GM23338 (cell line): ENCODE measurements at places on chromosomes 3 and 15. TPM values are rescaled to one million over a fixed set of nuclear protein-coding genes. Genes with fewer than 3 reads are reported as not detected.

Gene CCDC54
- not detected in 2 replicates for total RNA-seq

Gene THRB
- total RNA-seq: 3.2 and 8.0 TPM in 2 replicates

Gene SPINK8
- not detected in 2 replicates for total RNA-seq

- no peak overlapping the region for H3K4me3 ChIP-seq
- peaks cover 50% of the 10 kb centered on the region for H3K4me1 ChIP-seq
- DNase-seq: no peak
- H3K27me3 ChIP-seq: no peaks in the 10 kb centered on the region
These were observed 111.6 kb upstream of the PHLDB2 start for GRCh38 chr3:111747490-111747889.

DNA sequence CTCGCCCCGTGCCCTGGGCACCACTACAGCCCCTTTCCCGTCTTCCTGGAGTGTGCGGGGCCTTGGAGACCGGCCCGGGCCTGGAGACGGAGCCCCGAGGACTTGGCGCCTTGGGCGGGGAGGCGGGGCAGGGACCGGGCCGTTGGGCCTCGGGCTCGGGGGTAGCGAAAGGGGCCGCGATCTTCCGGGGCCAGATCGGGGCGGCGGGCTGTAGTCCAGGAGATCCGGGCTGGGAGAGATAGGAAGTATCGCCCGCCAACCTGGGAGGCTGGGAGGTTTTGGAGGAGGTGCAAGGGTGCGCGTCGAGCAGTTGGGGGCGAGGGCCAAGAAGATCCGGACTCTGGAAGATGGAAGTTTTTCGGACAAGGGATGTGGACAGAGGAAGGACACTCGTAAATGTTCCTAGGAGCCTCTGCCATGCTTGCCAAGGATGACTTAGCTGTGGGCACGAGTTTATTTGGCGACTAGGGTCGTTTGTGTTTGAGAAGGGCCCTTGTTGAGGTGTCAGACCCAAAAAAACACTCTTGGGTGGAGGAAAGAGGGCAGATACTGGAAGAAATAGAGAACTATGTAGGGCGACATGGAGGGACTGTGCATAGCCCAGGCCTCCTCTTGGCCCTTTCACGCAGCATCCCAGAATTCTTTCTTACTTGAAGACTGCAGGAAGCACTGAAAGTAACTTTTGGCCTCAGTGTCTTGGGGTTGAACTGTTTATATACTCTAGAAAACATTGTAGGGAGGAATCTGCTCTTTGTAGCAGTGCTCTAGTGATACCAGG is 712 bp downstream of the RTF1 start:
- no peak overlapping the region for H3K27ac ChIP-seq
- H3K4me3 ChIP-seq: peak overlapping the region; percentile 92
- H3K27me3 ChIP-seq: no peaks in the 10 kb centered on the region
- no peaks in the 10 kb centered on the region for H3K36me3 ChIP-seq
- DNase-seq: peak; percentile 64

DNA sequence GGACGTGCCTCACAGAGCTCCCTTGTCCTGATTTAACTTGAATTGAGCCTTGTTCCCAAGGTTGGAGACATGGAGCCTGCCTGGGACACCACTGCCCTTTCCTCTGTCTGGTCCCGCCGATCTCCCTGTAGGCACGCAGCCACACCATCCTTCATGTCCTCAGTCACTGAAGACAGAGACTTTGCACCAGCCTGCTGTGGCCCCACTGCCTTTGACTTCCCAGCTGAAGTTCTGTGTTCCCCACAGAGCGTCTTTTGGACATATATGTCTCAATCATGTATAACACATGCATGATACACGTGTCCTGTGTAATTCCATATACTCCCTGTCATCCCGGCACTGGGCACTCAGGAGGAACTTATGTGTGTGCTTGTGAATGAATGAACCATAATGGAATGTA is 23.6 kb downstream of the GABRA5 start:
- no peaks in the 10 kb centered on the region for H3K27me3 ChIP-seq
- H3K36me3 ChIP-seq: no peaks in the 10 kb centered on the region
- H3K27ac ChIP-seq: no peak overlapping the region
- no peak for DNase-seq
- no peaks in the 10 kb centered on the region for H3K4me1 ChIP-seq
